ENCODE measurements at places on chromosomes 7 and 10. TPM values are rescaled to one million over a fixed set of nuclear protein-coding genes. Genes with fewer than 3 reads are reported as not detected.

The UPK3BL2 gene
- 49.4 TPM for total RNA-seq

- H3K4me1 ChIP-seq, result no peaks in the 10 kb centered on the region
- H3K4me3 ChIP-seq, result no peak overlapping the region
- H3K27ac ChIP-seq, result no peak overlapping the region
- H3K36me3 ChIP-seq, result no peaks in the 10 kb centered on the region
- no peak for DNase-seq
- H3K27me3 ChIP-seq, result no peaks in the 10 kb centered on the region
These were observed 16.2 kb downstream of the CHST3 start for GRCh38 chr10:71980181-71981014.

The CLIP2 gene
- 0.76 TPM for total RNA-seq

The JAKMIP3 gene
- total RNA-seq, result 0.07 TPM

- no peaks in the 10 kb centered on the region for H3K27me3 ChIP-seq
- H3K27ac ChIP-seq, result no peak overlapping the region
- H3K4me3 ChIP-seq, result no peak overlapping the region
- DNase-seq, result no peak
These were observed 74.0 kb downstream of the WNT2 start for GRCh38 chr7:117248829-117249228.

DNA sequence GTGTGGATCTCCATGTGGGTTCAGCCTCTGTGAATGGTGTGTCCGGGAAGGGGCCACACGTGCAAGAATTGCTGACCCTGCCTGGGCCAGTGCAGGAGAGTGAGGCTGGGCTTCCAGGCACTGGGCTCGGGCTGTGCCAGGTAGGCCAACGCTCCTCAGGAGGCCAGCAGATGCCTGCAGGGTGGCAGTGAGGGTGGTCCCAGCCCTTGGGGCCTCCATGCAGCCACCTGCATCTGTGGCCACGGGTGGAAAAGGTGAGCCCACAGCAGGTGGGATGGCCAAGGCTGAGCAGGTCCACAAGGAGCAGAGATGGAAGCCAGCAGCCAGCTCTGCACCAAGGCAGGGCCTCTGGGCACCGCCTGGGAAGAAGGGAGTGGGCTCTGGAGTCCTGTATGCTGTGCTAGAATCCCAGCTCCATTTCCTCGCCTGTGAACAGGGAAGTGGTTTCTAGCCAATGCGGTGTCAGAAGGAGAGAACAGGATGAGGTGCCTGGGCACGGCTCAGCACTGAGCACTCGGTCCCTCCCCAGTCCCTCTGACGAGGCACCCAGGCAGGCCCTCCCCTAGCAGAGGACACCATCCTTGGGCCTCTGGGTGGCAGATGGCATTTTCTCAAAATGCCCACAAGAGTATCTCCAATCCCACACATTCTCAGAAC is 31.1 kb upstream of the RET start:
- no peak for DNase-seq
- H3K4me1 ChIP-seq, result no peaks in the 10 kb centered on the region
- H3K36me3 ChIP-seq, result no peaks in the 10 kb centered on the region
- H3K4me3 ChIP-seq, result no peak overlapping the region
- no peaks in the 10 kb centered on the region for H3K27me3 ChIP-seq
- H3K27ac ChIP-seq, result no peak overlapping the region

DNA sequence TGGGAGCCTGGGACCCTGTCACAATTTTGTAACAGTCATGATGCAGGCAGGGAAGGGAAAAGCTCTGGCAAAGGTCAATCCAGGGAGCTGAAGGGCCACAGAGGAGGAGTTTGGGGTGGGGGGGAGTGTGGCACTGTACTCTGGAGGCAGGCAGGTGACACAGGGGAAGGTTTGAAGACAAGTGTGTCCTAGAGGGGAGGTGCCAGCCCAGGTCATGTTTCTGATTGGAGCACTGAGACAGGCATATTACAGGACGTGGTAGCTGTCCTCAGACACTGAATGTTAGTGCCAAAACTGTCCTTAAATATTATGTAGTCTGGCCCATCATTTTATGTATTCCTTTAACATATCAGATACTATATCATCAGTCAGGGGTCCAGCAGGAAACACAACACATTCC is 75.6 kb upstream of the LRRC4 start:
- DNase-seq, result peak; percentile 55
- H3K27ac ChIP-seq, result no peak overlapping the region
- H3K4me1 ChIP-seq, result peaks cover 59% of the 10 kb centered on the region

DNA sequence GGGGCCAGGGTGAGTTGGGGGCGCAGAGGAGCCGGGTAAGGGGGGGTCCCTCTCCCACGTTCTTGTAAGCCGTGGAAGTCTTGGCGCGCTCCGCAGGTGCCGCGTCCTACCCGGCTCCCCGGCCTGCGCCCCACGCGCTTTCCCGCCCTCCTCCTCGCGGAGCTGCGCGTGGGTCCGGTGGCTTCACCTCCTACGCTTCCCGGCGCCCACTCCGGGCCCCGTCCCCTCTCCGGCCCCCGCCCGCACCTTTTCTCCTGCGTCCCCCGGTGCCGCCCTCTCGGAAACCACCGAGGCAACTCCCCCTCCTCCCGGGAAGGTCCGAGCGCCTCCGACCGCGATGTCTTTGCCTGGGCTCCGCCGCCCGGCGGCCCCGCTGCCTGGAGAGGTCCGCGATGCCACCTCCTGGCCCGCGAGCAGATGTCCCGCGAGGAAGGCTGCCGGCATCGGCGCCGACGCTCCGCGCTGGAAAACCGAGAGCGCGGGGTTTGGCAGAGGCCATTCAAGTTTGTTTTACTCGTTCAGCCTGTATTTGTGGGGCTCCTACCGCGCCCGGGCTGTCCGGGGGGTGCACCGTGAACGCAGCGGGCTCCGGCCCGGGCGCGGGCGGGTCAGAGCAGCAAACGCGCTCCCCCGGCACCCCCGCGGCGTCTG is 2.4 kb upstream of the NKX6-2 start:
- DNase-seq, result no peak
- H3K36me3 ChIP-seq, result no peaks in the 10 kb centered on the region
- H3K4me1 ChIP-seq, result peaks cover 5% of the 10 kb centered on the region
- no peak overlapping the region for H3K4me3 ChIP-seq
- H3K27ac ChIP-seq, result no peak overlapping the region
- no peaks in the 10 kb centered on the region for H3K27me3 ChIP-seq

The CADPS2 gene
- total RNA-seq, result not detected

The CPA4 gene
- total RNA-seq, result not detected

The PIP gene
- not detected for total RNA-seq

The PITX3 gene
- total RNA-seq, result not detected

DNA sequence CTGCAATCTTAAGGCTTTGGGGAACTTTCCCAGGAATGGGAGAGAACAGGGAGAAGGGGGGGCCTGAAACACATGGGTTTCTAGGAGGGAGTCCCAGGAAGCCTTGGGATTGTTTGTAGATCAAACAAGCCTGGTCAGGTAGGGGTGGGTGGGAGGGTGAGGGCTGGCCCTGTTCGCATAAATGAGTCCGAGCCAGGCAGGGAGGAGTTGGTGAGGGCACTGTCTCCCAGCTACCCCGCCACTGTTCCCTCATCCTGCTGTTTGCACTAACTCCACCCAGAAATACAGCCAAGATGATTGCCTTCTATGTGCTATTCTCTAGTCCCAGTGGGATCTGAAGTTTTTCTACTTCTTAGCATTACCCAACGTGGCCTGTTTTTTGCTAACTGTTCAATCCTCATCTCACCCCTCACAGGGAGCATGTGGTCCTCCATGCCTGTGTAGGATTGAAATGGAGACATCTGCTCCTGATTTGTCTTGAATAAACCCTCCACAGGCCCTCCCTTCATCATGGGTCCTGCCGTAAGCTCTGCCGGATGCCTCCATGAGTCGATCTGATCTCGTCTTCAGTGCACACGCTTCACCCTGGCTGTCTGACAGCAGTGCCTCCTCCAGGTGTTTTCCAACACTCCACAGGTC is 257.0 kb downstream of the COBL start:
- no peak overlapping the region for H3K4me3 ChIP-seq
- no peak overlapping the region for H3K27ac ChIP-seq
- H3K27me3 ChIP-seq, result no peaks in the 10 kb centered on the region
- H3K36me3 ChIP-seq, result no peaks in the 10 kb centered on the region
- DNase-seq, result no peak
- H3K4me1 ChIP-seq, result no peaks in the 10 kb centered on the region
